Progenitor cell of endocrine pancreas (in vitro differentiated cells): ENCODE measurements at places on chromosomes 16 and 17. TPM values are rescaled to one million over a fixed set of nuclear protein-coding genes. Genes with fewer than 3 reads are reported as not detected.

GRCh38 chr17:76246080-76247066, 6.1 kb upstream of the RNF157 start:
- H3K4me1 ChIP-seq: peaks cover 15% of the 10 kb centered on the region
- no peaks in the 10 kb centered on the region for H3K36me3 ChIP-seq
- peaks cover 6% of the 10 kb centered on the region for H3K27me3 ChIP-seq
- H3K27ac ChIP-seq: peak overlapping the region; percentile 78
- DNase-seq: no peak

DNA sequence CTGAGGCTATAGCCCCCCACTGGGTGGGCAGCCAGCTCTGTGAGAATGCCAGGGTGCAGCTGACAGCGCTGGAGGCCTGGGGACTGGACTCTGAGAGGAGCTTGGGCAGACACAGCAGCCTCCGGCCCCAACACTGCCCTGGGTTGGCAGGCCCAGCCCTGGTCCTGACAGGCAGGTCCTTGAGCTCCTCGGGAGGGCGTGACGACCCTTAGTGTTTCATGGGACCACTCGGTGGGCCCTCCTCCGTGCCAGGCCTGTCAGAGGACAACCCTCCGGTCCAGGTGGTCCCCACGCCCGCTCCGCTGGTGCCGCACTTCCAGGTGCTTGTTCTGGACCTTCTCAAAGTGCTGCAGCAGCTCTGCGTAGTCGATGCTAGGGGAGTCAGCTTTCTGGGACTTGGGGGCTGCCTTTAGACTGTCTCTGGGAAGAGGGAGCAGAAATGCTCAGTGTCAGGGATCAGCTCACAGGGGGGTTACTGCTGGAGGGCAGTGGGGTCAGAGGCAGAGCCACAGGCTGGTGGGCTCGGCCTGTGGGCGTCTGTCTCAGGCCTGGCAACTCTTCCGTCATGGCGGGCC, 1.9 kb upstream of the MTSS2 start:
- H3K36me3 ChIP-seq: no peaks in the 10 kb centered on the region
- no peak for DNase-seq
- H3K27me3 ChIP-seq: no peaks in the 10 kb centered on the region
- peaks cover 10% of the 10 kb centered on the region for H3K4me1 ChIP-seq
- H3K27ac ChIP-seq: no peak overlapping the region
- H3K4me3 ChIP-seq: no peak overlapping the region

- H3K4me1 ChIP-seq: no peaks in the 10 kb centered on the region
- no peak for DNase-seq
- H3K27me3 ChIP-seq: peaks cover 20% of the 10 kb centered on the region
Measured at GRCh38 chr16:85908889-85909589, 10.1 kb downstream of the IRF8 start.

DNA sequence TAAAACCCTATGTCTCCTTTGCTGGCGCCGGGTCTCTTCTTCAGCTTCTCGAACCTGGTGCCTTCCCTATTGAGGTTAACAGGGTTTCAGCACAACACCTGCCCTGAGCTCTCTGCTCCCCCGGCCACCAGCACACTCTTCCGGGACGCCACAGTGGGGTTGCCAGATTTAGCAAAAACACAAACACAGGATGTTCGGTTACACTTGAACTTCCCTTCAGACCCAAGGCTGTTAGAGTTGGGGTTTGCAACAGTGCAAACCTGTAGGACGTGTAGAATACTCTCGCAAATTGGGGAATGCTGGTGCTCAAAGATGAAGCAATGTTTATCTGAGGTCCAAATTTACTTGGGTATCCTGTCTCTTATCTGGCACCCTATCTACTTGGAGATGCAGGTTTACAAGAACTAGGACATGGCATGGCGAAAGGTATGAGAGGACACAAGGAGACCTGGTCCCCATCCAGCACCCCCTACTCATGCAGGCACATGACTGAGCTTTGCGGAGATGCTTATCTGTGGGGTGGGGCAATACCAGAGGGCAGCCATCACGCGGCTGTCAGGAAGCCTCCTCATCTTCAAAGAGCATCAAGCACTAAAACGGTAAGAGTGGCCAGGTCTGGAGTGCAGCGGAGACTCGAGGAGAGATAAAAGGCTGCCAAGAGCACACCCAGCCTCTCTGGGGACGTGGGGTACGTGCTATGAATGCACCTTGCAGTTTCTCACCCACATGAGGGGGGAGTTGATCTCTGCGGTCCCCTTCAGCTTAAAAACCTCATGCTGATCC, 52.8 kb downstream of the SDK2 start:
- H3K4me3 ChIP-seq: no peak overlapping the region
- no peak for DNase-seq
- no peaks in the 10 kb centered on the region for H3K36me3 ChIP-seq
- no peak overlapping the region for H3K27ac ChIP-seq
- peaks cover 47% of the 10 kb centered on the region for H3K27me3 ChIP-seq
- peaks cover 2% of the 10 kb centered on the region for H3K4me1 ChIP-seq

Gene CBLN1
- 0.31 and 0.62 TPM in 2 replicates for total RNA-seq

Gene RABEP2
- 33.3 and 34.9 TPM in 2 replicates for total RNA-seq

Gene CCDC144A
- total RNA-seq: 0.89 and 1.2 TPM in 2 replicates
